Amniotic epithelial cell (primary cell): ENCODE measurements at places on chromosomes 12 and 14.

DNA sequence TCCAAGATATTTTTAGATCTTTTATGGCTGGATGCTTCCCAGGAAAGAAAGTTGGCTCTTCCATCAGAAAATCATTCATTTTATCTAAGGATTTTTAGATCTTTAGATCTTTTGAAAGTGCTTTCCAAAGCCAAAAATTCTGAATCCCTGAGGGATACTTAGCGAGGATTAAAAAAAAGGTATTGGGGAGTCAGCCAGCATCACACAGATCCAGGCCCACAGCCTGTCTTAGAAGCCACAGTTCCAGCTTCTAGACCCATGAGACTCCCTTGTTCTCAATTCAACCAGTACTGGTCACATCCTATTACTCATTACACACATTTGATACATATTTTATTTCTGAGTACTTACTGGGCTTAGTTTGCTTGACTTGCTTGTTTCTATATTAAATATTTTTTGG lies 49.9 kb downstream of the TSPAN8 start:
- no peak for DNase-seq

GRCh38 chr12:54082397-54082892 lies 28.8 kb downstream of the HOXC4 start:
- peak; percentile 82 for DNase-seq

GRCh38 chr14:89767131-89767530 lies 187.4 kb downstream of the EFCAB11 start:
- DNase-seq: no peak

- DNase-seq: no peak
These were observed 15.3 kb upstream of the CERS5 start for GRCh38 chr12:50182461-50182860.
